ENCODE measurements at places on chromosomes 3 and 15.

GRCh38 chr3:10008588-10009344 is 17.5 kb upstream of the FANCD2 start:
- DNase-seq, result peak; percentile 77

- DNase-seq, result no peak
Measured at GRCh38 chr3:13715167-13715954, 164.5 kb downstream of the WNT7A start.

DNA sequence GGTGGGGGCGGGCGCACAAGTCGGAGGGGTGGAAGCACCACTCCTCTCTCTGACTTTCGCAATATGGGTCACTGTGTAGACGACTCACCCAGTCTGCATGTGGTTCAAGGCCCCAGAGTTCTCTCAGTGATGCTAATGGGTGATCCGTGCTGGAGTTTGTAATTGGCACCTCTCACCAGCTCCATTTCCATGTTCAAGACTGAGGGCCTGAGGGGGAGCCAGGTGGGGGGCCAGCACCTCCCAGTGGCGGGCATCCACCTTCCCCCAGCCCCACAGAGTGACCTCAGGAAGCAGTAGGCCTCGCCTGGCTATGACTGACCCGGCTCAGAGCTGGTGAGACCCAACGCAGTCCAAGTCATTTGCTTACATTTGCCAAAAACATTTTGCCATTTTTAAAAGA is 230.0 kb upstream of the ST8SIA2 start:
- no peak for DNase-seq

DNA sequence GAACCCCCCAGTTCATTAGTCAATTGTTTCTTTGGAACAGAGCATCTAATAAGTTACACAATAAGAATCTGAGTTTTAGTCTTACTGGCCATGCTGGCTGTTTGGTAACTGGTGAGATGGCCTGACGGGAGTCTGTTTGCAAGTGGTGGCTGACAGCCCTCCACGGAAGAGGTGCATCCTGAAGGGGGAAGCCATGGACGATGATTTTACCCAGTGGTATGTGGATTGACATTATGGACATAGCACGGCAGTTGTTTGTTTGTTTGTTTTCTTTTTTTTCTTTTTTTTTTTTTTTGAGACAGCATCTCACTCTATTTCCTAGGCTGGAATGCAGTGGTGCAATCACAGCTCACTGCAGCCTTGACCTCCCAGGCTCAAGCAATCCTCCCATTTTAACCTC is 156.0 kb downstream of the RPLP1 start:
- DNase-seq, result no peak

GRCh38 chr3:10780243-10780642 is 35.8 kb upstream of the SLC6A11 start:
- no peak for DNase-seq

All from stimulated activated CD4-positive, alpha-beta T cell treated with anti-CD3 and anti-CD28 coated beads, TNF-alpha, amount 100 ng/mL, for 4 hours (primary cell).